Stimulated activated CD4-positive, alpha-beta T cell treated with anti-CD3 and anti-CD28 coated beads, Interleukin-1b, Interleukin-23, amount 100 ng/mL, for 1 hour (primary cell): ENCODE measurements at places on chromosomes 2 and 18.

DNA sequence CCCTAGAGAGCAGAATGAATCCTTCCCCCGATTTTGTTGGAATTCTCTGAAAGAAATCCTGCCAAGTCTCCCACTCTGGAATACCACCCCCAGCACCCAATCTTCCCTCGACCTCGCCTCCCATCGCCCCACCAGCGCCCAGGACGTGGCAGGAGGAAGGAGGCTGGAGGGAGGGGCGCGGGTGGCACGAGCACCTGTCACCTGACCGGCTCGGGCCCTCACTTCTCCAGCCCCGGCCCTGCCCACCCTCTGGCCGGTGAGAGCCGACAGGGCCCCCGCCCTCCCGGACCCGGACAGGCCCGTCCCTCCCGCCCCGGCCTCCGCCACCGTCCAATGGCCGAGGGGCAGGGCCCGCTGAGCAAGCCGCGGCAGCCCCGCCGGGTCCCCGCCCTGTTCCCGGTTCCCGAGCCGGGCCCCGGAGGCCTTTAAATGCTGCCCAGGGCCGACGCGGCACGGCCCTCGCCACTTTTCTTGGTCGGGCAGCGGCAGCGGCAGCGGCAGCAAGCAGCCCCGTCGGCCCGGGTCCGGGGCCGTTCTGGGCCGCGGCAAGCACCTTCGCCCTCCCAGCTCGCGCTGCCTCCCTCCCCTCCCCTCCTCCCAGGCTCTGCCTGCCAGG is at the start of gene LGALSL:
Gene LGALSL (plus strand): TSS at position 393 of the 616 bp plus-strand sequence. CDS start 384 bp downstream, outside the sequence.
- DNase-seq: no peak

DNA sequence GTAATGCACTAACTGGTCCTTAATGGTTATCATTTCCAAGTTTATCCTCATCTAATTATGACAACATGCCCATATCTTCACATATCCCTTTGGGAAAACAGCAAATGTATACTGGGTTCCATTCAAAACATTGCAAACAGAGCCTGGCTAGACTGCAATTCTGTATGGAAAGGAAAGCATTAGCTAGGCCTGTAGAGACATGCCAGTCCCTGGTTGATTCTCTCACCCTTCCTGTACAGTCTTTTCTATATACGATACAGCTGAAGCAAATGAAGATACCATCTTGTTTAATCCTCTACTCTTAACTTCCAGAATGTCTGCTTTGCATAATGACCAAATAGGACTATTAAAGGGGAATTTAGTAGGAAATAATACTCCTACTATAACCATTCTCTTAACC is 294.4 kb upstream of the MC4R start:
- DNase-seq: no peak

DNA sequence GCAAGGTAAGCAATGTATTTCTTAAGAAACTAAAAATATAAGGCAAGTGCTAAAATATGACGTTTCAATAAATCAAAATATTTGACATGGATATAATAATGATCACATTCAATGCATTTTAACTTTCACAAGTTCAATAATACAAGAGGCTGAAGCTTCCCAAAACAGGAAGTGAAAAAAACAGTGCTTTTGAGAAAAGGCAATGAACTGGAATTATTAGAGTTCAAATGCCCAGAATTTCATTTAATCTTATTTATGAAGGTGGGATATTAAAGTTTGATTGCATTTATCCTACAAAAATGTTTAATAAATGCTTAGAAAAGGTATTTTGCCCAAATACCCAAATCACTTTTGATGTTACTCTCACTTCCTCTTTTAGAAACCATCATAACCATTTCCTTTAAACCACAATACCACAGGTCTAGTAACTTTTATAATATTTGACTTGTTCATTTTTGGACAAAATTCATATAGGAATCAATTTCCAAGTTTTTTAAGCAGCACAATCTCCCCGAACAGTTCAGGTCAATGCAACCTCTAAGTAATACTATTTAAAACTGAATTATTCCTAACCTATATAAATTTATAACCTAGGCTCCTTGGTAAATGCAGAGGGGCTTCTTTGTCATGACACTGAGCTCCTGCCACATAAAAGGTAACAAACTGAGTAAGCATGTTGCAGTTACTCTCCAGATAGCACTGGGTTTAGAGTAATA is 2.1 kb downstream of the NCKAP1 start:
- no peak for DNase-seq

DNA sequence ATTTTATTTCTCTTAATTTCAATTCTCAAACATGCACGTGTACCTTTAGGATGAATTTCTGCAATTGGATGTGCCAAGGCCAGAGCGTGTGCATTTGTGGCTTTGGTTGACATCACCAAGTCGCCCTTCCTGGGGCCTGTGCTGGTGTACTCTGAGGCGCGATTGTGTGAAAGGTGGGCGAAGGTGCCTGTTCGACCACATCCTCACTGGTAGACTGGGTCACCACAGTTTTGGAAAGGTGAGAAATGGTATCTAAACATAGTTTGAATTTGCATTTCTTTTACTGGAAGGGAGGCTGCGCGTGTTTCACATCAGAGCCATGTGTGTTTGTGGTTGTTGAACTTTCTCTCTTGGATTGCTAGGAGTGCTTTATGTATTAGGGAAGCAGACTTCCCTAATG is 89.8 kb downstream of the LDLRAD4 start:
- DNase-seq: no peak

DNA sequence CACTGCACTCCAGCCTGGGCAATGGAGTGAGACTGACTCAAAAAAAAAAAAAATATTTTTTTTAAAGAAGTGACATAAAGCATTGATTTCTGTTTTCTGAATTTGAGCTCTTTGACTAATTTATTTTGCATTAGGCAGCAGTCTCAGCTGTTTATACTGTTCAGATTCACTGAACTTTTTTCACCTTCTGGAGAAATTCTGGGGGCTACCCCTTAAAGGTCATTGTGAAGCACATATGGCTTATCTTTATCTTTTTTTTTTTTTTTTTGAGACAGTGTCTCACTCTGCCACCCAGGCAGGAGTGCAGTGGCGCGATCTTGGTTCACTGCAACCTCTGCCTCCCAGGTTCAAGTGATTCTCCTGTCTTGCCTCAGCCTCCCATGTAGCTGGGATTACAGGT is 12.9 kb downstream of the PHLPP1 start:
- DNase-seq: no peak

DNA sequence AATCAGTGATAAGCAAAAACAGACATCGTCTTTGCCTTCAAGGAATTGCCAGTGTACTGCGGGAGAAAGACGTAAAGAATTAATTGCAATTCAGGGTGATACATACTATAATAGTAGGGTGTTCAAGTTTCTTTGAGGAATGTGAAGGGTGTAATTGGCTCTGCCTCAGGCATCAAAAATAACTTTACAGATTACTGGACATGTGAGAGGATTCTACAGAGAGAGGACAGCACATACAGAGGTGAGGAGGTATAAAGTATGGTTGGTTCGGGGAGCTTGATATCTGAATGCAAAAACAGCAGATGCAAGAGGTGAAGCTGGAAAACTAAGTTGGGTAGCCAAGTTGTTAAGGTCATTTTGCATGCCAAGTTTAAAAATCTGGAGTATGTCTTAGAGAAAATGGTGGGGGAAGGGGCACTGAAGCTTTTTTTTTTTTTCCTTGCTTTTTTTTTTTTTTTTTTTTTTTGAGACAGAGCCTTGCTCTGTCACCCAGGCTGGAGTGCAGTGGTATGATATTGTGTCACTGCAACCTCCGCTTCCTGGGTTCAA is 227.5 kb upstream of the FOSL2 start:
- DNase-seq: no peak

DNA sequence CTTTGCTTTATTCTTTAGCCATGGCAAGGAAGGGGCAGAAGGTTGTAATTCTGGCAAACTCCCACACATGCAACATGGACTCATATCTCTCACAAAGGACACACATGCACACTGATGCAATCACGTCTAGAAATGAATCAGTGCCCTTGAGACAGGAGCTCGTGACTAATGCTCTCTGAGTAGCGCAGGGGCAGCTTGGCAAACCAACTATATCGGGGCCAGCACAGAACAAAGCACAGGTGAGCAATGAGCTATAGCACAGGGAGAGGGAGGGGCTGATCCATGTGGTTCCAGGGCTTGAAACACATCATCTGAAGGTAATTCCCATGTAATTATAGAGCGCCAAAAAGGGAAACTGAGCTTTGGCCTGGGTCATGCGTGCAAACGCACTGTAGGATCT is 165.2 kb upstream of the KLF7 start:
- DNase-seq: no peak

DNA sequence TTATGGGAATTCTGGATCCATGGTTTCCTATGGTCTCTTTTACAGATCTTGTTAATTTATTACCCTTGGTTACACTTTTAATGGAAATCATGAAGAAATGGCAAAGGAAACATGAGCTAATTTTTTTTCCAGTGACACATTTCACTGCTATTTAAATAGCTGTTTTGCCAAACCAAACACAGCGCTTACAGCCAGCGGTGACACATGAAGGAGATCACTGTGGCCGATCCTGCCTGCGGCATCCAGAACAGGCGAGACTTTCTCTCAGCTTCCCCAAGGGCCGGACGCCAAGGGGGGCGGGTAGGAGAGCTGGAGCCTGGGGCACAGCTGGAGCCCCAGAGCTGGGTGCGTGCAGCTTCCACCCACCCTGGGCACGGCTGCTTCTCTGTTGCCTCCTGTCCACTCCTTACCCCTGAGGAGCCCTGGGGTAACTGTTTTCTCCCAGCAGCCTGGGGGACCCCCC is 81.4 kb upstream of the PKDCC start:
- DNase-seq: no peak

DNA sequence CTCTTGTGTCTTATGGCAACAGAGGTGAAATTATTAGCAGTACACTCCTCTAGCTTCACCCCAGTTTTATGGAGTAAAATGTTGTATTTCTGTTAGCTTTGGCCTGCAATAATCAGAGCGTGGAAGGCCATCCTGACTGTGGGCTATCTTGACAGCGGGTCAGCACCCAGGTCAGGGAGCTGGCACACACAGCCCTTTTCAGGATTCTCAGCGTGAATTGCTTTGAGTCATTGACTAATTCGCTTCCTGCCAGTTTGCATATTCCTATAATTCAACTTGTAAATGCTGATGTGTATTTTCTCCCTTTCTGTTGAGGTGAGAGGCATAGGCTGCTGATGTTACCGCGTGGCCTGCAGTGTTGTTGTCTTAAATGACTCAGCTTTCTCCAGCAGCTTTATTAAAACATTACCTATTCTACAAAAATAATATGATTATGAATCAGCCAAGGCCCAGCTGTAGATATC is 109.6 kb upstream of the EML6 start:
- DNase-seq: no peak

- DNase-seq: no peak
Observed at GRCh38 chr2:7649461-7650228, 732.4 kb downstream of the RNF144A start.

GRCh38 chr2:77910136-77910535 is 388.0 kb upstream of the LRRTM4 start:
- DNase-seq: no peak

GRCh38 chr2:65477590-65477989 is 45.2 kb upstream of the SPRED2 start:
- DNase-seq: no peak

GRCh38 chr2:56410140-56410539 is 226.3 kb downstream of the CCDC85A start:
- no peak for DNase-seq

DNA sequence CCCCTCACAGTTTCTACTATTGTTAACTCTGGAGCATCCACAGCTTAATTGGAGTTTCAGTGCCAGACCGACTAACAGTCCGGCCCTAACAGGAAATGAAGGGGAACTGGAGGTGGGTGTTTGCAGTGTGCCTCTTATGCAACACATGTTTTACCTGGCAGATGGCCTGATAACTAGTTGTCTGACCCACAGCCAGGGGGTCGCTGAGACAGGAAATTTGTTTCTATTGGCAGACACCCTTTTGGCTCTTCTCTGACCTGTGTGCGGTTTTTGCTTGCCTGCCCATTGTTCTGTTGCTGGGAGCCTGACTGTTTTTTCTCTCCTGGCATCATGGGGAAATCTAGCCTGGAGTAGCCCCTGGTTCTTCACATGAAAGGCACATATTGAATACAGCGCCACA is 1329.8 kb downstream of the DSC3 start:
- no peak for DNase-seq

DNA sequence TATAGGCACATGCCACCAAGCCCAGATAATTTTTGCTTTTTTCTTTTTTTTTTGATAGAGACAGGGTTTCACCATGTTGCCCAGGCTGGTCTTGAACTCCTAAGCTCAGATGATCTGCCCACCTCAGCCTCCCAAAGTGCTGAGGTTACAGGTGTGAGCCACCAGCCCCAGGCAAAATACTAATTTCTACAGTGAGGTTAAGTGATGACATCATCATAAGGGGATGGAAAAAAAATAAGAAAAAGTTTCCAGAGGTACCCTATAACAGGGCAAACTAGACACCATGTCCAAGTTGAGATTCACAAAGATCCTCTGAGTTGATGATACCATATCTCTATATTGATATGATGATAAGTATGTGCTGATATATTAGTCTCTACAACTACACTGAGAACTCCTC is 163.7 kb upstream of the ACVR2A start:
- no peak for DNase-seq

DNA sequence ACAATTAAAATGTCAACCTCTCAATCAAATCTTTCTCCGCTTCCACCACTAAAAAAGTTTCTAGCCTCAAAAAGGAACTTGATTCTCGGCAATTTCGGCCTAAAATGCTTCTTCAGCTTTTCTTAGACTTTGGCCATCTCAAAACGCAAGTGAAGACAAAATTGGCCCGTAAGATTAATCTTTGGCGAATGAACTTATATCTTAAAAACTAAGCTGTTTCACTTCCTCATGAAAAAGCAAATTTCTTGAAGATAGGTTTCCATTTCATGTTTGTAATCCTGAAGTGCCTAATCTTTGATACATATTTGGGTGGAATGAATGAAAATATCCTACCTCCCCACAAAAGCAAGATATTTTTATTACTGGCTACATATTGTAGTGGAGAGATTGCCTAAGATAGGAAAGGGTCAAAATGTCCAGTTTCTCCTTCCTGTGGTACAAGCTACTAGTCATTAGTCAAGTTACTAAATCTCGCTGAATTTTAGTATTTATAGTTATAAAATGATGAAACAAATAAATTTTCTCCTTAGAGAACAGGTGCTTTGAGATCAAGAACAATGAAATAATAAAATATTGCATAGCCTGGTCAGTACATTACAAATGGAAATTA is 85.4 kb upstream of the ZEB2 start:
- DNase-seq: no peak

GRCh38 chr2:167857416-167857815 is 390.0 kb downstream of the STK39 start:
- no peak for DNase-seq

- no peak for DNase-seq
Observed at GRCh38 chr2:191280290-191280689, 35.1 kb downstream of the MYO1B start.

- DNase-seq: no peak
Observed at GRCh38 chr2:128662051-128662471, 343.4 kb upstream of the HS6ST1 start.
